ENCODE measurements at places on chromosomes 3 and 15. TPM values are rescaled to one million over a fixed set of nuclear protein-coding genes. Genes with fewer than 3 reads are reported as not detected.

The PEX11A gene
- 4.5 TPM for total RNA-seq

The PRRT3 gene
- total RNA-seq = 6.9 TPM

The NCKIPSD gene
- total RNA-seq = 45.1 TPM

The RAP2B gene
- total RNA-seq = 24.0 TPM

The CRYGS gene
- 2.9 TPM for total RNA-seq

The CCR2 gene
- total RNA-seq = not detected

Data from GM23338 (cell line).